Iris pigment epithelial cell (primary cell): ENCODE measurements at places on chromosomes 7 and 10.

DNA sequence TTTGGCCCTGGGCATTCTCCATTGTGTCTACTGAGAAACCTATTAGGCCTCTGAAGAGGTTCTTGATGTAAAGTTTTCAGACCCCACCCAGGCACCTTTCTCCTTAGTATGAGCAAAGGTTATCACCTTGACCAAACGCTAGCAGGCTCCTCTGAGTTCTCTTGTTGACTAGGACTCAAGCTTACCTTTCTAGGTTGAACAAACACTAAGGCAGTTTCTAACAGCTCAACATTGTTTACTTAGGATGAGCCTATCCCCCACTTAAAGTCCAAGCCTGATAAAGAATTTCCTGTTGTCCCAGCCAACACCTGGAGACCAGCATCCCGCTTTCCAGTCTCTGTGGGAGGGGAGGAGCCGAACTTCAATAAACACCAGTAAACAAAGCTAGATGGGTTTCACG is 26.3 kb upstream of the ITGB8 start:
- DNase-seq: no peak

- no peak for DNase-seq
Measured at GRCh38 chr7:28520074-28521015, 108.0 kb downstream of the CREB5 start.

GRCh38 chr10:122476333-122476695 is 15.0 kb downstream of the HTRA1 start:
- DNase-seq: no peak

GRCh38 chr10:846126-846685 is 85.3 kb downstream of the LARP4B start:
- no peak for DNase-seq

- no peak for DNase-seq
Measured at GRCh38 chr10:110241841-110242240, 34.4 kb downstream of the MXI1 start.

- DNase-seq: peak; percentile 13
Measured at GRCh38 chr7:115471891-115472290, 550.0 kb downstream of the MDFIC start.

DNA sequence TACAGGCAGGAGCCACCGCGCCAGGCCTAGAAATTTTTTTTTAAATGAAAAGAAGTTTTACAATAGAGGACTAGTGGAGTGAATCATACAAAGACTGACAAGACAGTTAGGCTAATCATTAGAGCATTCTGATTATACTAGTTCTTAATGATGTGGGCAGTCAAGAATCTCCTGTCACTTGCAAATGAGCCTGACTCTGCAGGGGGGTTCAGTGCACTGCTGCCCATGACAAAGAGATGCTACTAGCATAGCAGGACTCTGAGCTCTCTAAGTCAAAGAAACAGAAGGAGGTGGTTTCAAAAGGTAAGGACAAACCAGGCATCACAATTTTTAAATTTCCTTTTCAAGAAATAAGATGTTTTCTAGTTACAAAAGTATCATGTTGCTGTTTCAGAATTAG is 59.0 kb downstream of the CCDC6 start:
- DNase-seq: no peak

- DNase-seq: peak; percentile 77
Measured at GRCh38 chr7:151088856-151089699, 2.8 kb downstream of the AGAP3 start.

GRCh38 chr7:66182920-66183319 is 22.2 kb upstream of the TPST1 start:
- DNase-seq: peak; percentile 45
